Stimulated activated naive B cell treated with anti-CD40 and anti-IgM and Interleukin-4, amounts not matched to agents 10 μg/mL and 1 μg/mL and 100 μg/mL, for 72 hours (primary cell): ENCODE measurements at places on chromosomes 13 and 19.

DNA sequence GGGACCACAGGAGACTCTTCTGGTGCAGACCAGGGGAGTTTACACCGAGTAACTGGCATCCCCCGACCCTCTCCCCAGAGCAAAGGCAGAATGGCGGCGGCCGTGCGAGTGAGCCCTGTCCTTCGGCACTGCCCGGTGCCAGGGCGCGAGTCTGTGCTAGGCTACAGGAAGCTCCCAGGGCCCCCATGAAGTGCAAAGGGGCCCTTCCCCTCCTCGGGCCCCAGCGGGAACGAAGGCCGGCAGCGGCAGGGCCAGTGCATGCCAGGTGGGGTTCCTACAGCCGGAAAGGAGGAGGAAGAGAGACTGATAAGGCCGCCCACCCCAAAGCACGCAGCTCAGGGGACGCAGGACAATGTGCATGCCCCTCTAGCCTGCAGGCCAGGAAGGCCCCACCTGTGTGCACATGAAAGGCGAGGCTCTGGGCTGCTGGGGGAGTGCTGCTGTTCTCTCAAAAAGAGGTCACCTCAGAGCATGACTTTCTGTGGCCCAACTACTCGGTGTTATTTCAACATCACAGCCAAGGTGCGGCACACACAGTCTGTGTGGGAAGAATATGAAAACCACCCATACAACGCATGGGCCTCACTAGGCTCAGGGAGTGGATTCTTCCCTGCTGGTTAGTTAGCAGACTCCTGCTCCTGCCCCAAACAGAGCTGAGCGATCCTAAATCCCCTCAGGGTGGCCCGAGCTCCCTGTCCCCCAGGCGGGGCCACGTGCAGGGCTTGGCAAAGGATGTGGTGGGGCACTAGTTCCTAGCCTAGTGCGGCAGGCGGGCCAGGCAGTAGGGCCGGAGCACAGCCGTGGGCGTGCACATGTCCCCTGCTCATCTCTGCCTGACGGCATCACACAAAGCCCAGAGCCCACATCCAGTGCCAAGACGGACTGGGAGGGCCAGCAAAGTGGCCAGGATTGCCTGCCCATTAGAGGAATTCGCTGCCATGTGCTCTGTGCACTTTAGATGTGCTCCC, 28.4 kb upstream of the TIMM44 start:
- DNase-seq = no peak

- peak; percentile 32 for DNase-seq
Measured at GRCh38 chr13:74062933-74063332, 71.3 kb downstream of the KLF12 start.

GRCh38 chr19:16777811-16778210, 51.4 kb upstream of the SIN3B start:
- no peak for DNase-seq

GRCh38 chr13:102960959-102961358, 105.3 kb downstream of the SLC10A2 start:
- no peak for DNase-seq

GRCh38 chr13:97562962-97563361, 129.0 kb downstream of the RAP2A start:
- no peak for DNase-seq

GRCh38 chr13:62997038-62997599, 1581.5 kb upstream of the PCDH20 start:
- no peak for DNase-seq

DNA sequence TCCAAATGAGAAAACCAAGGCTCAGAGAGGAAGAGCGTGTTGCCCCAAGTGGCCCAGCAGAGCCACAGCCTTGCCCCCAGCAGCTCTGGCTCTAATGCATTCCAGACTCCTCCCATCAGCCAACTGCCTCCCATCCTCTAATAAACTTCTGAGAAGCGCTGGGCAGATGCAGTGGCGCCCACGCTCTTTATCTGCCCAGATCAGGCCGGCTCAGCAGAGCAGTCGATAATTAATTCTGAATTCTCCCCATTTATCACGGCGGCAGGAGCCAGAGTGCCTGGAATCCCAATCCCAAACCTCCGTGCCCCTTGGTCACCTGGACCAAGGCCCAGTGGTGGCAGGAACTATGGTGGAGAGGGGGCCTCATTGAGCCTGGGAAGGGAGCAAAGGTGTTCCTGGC, 13.9 kb downstream of the TINCR start:
- DNase-seq = no peak

GRCh38 chr13:74111399-74111798, 22.8 kb downstream of the KLF12 start:
- no peak for DNase-seq

- peak; percentile 93 for DNase-seq
Measured at GRCh38 chr19:39996811-39997637, at the start of gene ZNF546. Gene ZNF546 (plus strand): TSS chr19:39997060. CDS start chr19:39998327, 1,267 bp downstream.

- DNase-seq = peak; percentile 12
Measured at GRCh38 chr19:21047716-21048115, 27.3 kb downstream of the ZNF430 start.

DNA sequence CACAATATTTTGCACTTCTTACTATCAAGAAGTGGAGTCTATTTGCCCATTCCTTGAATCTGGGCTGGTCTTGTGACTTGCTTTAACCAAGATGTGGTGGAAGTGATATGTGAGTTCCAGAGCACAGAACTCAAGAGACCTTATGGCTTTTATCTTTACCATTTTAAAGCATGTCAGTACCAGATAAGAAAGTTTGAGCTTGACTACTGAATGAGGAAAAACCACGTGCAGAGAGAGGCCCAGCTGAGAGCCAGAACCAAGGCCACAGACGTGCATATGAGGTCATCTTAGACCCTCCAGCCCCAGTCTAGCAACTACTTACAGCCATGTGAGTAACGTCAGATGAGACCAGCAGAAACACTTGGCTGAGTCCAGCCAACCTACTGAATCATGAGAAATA, 6.3 kb upstream of the CDK8 start:
- no peak for DNase-seq

DNA sequence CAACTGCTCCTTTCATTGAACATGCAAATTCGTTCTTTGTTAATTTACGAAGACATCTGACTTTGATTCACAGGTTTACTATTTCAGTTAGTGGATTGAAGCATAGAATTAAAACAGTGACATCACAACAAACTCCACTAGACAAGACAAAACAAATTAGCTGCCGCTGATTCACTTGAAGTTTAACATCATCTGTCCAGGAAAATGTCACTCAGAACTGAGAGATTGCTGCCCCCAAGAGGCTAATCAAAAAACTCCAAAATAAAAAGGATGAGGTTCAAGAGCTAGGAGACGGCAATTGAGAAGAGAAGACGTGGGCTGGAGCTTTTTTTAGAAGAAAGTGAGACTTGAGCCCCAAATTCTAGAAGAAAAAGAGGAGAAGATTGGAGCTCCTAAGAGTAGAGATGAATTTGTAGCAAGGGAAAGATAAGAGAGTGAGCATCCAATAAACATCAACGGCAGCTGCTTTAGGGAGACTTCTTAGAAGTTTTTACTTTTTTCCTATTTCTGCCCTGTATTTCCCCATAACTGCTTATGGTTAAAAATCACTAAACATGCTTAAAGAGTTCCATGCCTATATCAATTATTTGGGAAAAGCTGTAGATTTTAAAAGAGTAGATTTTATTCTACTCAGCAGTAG, 40.8 kb upstream of the TPP2 start:
- DNase-seq = no peak

DNA sequence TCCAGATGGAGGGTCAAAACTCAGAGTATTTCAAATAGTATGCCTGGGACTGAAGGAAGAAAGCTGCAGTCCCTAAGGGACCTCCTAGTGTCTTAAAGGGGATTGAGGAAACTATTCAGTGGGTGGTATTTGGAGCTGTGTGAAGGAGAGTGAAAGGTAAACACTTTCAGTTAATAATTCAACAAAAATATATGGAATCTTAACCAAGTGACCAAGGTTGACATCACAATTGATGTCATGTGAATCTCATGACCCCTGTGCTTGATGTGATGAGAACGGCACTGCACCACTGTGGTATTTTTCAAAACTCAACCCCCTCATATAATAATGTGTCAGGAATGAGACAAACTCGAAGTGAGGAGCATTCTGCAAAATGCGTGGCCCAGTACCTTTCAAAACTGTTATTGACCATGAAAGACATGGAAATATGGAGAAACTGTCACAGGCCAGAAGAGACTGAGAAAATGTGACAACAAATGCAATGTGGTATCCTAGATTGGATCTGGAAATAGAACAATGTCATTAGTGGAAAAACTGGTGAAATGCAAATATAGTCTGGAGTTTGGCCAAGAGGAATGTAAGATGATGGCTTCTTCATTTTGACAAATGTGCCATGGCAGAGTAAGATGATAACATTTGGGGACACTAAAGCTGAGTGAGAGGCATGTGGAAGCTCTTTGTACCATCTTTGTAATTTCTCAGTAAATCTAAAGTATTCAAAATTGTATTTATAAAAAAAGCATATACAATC, 553.9 kb downstream of the RFC3 start:
- no peak for DNase-seq

DNA sequence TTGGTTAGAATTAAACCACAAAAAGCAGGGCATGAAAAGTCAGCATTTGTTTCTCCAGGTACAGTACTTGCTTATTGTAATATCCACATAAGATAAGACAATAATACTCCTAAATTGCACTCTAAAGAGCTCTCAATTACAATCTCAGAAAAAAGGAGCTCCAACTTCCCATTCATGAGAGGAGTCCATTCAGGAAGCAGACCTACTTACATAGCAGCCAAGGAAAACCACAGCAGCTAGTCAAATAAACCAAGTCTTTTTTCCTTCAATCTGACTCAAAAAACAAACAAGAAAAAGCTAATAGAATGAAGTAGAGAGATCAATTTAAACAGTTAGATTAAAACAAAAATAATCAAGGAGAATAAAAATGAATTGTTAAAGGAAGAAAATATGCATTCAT, 885.2 kb upstream of the SLITRK6 start:
- no peak for DNase-seq

- DNase-seq = peak; percentile 7
Measured at GRCh38 chr19:35673121-35673804, 6.9 kb downstream of the UPK1A start.

GRCh38 chr19:40805258-40805868, 6.4 kb downstream of the EGLN2 start:
- no peak for DNase-seq

- DNase-seq = no peak
Measured at GRCh38 chr13:96772426-96772825, 221.8 kb downstream of the OXGR1 start.

DNA sequence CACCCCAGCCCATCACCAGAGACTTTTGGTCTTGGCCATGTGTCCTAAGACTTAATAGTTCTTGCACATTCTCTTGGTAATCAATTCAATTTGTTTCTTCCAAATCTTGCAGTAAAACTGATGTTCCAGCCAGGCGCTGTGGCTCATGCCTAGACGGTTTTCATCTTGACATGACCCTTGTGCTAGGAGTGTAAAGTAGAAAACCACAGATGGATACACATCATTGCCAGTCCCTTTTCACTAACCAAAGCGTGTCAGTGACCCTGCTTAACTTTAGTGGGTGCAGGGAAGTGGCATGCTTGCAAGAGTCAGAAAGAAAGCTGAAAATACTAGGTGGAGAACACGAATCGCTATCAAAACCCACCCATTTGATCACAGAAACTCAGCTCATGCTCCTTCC, 18.0 kb upstream of the CD70 start:
- DNase-seq = no peak

DNA sequence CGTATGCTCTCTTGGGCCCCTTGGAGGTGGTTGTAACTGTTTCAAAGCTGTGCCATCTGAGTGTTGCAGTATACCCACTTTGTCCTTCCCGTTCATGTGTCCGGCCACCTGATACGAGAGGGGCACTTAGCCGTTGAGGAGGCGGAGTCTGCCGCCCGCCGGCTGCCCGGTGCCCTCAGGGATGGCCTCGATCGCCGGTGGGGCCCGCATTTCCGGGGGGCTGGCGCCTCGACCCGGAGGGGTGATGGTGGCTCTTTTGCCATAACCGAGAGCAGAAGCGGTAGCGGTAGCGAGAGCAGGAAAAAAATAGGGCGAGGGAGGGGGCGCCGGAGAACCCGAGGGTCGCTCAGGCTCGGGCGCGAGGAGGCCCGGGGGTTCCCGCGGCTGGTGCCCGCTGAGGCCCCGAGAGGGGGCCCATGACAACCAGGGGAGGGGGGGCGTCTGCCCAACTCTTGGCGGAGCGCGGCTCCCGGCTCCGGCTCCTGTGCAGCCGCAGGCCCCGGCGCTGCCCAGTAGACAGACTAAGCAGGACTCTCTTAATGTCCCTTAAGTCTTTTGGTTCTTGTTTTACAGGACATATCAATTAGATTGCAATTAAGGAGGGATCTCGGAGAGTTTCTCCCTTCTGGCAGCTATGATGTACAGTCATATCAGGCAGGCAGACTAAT, 342.7 kb upstream of the SGCG start:
- DNase-seq = no peak

- DNase-seq = no peak
Measured at GRCh38 chr13:31460061-31460460, 260.3 kb downstream of the B3GLCT start.

- no peak for DNase-seq
Measured at GRCh38 chr13:44128552-44129001, 245.0 kb upstream of the SERP2 start.

DNA sequence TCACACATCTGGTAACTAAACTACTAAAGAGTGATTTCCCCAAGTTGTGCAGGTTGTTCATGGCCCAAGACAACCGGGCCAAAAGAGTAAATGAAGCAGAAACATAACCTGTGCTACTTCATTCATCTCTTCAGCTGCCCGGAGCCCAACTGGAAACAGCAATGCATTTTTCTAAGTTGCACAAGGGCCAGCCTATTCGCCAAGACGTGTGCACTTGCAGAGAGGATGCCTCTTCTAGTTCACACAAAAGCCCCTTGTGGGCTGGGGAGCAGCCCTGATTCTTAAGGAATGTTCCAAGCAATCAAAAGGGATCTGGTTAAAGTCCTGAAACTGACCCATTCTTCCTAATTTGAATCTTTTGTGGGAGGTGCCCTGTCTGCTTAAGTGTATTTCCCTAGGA, 275.8 kb downstream of the SHISA2 start:
- no peak for DNase-seq
